Activated naive CD4-positive, alpha-beta T cell treated with anti-CD3 and anti-CD28 coated beads, Interleukin-2, amount 50 U/mL, for 72 hours (primary cell): ENCODE measurements at places on chromosomes 16 and 17.

DNA sequence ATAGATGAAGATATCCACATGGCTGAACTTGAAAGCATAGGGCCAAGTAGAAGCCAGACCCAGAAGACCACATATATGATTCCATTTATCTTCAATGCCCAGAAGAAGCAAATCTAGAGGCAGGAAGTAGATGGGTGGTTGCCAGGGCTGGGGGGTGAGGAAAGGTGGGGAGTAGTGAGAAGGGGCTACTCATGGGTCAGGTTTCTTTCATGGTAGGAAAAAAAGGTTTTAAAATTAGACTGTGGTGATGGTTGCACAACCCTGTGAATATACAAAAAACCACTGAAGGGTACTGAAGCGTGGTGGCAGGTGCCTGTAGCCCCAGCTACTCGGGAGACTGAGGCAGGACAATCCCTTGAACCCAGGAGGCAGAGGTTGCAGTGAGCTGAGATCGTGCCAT, 5.4 kb downstream of the CD2BP2 start:
- DNase-seq, result peak; percentile 52

DNA sequence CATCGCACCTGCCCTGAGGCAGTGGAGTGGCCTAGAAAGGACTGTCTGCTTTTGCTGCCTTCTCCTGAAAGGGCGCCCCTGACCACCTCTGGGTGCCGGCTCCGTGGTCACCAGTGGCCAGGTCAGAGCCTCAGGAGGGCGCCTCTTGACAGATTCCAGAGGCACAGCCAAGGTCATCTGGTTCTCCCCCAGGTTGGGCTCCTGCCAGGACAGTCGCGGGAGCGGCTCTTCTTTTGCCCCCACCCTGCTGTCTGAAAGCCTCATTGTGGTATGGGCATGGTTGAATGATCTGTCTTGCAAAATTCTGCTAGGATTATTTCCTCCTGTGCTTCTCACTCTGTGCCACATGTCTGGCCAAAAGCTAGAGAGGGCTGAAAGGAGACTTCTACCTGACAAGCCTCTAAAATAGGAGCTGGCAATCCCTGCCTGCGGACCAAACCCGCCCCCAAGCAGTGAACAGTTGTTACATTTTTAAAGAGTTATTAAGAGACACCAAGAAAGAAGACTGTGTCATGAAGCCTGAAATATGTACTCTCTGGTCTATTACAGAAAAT, 82.8 kb downstream of the SNX29 start:
- no peak for DNase-seq

DNA sequence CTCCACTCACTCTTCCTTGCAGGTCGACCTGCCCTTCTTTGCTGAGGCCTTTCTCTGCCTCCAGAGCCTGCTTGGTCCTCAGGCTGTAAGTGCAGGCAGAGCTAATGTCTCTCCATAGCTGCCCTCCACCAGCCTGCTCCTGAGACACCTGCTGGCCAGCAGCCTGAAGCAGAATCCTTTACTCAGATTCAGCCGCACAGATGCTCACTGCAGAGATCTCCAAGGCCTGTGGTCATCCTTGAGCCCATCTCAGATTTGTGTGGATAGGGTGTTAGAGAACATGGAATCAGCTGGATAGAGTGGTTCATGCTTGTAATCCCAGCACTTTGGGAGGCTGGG, 11.5 kb downstream of the DEXI start:
- no peak for DNase-seq

DNA sequence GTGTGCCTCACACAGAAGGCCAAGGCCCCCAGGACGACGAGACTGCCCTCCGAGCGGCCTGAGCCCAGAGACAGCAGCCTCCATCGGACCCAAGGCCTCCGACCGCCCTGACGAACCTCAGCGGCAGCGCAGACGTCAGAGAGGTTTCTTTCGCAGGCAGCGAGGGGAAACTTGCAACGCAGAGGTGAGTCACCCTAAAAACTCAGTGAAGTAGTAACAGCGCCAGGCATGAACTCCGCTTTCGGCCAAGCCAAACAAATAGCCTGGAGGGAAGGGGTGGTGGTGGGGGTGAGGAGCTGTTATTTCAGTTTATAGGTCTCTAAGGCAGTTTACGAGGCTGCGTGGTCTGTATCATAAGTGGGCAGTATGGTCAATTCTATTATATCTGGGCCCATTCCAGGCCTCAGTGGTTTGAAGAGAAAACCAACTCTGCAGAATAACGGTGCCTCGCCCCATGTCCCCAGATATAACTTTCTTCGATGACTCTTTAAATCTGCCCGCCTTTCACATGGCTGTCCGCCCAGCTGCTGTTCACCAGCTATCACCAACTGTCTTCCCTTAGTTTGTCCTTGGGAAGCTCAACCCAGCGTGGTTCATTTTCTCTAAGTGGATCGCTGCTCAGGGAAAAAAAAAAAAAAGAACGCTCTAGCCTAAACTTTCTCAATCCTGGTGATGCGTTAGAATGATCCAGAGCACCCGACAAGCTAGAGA, 43.5 kb upstream of the FOXF1 start:
- DNase-seq, result no peak

GRCh38 chr16:58022601-58023371, 2.8 kb upstream of the MMP15 start:
- DNase-seq, result no peak

DNA sequence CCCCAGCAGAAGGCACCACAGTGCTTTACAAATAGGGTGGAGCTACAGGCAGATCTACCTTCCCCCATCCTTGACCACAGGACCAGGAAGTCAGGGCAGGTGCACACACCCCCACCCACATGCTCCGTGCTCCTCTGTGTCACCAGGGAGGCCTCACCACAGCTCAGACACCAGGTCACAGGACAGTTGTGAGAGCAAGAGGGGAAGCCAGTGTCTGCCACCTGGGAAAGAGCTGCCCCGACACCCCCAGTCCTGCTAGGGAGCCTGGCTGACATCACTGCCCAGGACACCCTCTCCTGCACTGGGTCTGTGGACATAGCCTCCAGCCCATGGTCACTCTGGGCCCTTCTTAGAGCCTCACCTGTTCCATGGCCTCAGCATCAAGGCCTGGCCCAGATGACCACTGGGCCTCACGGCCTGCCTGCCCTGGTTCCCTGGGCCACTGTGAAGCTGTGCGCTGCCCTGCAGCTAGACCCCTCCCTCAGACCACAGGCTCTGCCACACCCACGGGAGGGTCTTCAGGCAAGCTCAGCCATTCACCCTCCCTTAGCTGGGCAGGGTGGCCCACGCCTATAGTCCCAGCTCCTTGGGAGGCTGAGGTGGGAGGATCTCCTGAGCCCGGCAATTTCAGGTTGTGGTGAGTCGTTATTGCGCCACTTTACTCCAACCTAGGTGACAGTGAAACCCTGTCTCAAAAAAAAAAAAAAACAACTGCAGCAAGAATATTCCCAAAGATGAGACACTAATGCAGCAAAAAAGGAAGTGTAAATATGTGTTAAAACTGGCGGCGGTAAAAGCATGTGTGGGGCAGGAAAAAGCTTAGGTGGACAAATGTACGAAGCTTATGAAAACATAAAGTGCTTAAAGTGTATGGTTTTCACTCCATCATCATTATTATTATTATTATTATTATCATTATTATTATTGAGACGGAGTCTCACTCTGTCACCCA, 14.2 kb downstream of the POLR3K start:
- DNase-seq, result no peak

DNA sequence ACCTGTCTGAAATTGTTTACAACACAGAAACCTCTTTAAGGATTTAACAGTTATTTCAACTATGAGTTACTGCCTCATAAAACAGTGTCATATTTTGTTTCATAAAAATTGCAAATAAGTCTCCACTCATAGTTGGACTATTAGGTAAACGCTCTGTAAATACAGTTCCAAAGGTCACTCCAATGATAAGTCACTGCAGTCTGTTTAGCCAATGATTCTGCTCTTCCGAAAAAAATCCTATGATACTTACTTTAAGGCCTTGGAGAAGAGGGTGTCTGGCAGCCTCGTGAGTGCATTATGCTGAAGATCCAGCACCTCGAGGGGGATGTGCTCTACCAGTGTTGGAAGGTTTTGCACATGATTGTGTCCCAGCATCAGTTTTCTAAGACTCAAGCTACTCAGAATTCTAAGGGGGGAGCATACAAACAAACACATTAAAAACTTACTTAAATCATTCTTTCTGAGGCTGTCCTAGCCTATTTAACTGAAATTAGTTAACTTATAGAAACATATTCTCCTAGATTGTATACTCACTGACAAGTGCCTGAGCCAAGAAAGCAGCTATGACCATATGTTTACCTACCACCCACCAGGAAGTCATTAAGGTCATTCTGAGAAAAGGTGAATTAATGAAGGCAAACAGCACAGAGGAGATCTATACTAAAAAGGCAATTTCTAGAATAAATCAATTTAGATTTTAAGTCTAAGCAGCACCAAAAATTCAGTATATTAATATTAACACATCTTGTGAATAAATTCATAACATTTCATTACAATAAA, 41.1 kb downstream of the MARVELD3 start:
- no peak for DNase-seq

- no peak for DNase-seq
Observed at GRCh38 chr16:28834873-28835863, 11.0 kb downstream of the TUFM start.

- no peak for DNase-seq
Observed at GRCh38 chr16:68732741-68733399, 4.2 kb upstream of the CDH1 start.

- DNase-seq, result no peak
Observed at GRCh38 chr17:36641877-36642845, 40.8 kb downstream of the MRM1 start.
